NCI-H2081 treated with DMSO at 0.1 percent for 48 hours (cell line): ENCODE measurements at places on chromosomes 5 and 9.

- no peak for DNase-seq
Measured at GRCh38 chr9:19085295-19085694, 17.4 kb downstream of the HAUS6 start.

GRCh38 chr9:1201262-1201661 is 151.1 kb downstream of the DMRT2 start:
- DNase-seq, result no peak

DNA sequence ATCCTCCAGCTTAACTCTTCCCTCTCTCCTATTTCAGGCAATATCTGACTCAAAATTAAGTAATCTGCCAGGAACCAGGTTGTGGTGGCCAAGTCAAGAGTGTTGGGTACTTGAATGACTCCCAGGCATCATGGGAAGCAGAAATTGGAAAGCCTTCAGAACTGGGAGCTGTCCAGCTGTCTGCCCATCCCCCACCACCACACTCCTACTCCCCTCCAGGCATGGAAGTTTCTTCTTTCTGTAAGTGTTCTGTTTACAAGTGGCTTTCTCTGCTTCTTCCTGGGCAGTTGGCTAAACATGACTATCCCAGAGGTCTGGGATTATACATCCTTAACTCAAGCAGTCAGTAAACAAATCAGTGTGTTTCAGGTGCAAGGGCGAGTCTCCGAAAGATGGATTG is 14.6 kb upstream of the PBX3 start:
- DNase-seq, result no peak

- no peak for DNase-seq
Measured at GRCh38 chr5:8842971-8843551, 702.8 kb downstream of the SEMA5A start.

- DNase-seq, result no peak
Measured at GRCh38 chr5:55141945-55142690, 17.9 kb upstream of the GPX8 start.

DNA sequence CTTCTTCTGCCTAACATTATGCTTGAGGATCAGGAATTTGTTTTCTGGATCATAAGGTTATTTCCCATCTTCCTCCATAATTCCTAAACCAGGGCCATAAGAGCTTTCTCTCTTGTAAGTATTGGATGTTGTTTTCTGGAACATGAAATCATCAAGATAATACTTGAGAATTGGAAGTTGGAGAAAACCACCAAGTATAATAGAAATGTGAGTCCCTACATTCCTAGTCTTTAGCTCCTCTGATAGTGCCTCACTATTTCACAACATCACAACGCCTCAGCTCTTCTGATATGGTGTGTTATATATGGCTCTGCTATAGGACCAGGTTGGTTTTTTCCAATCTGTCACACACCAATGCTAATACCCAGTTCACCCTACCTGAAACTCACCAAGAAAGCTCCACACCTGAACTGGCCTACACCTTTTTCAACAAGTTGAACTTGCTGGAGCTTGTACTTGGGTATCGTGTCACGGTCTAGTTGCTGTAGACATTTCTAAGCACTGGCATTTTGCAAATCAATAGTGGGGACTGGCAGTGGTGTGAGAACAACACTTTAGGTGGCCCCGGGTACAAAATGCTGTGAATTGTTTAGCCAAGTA is 141.1 kb downstream of the ACTBL2 start:
- no peak for DNase-seq

DNA sequence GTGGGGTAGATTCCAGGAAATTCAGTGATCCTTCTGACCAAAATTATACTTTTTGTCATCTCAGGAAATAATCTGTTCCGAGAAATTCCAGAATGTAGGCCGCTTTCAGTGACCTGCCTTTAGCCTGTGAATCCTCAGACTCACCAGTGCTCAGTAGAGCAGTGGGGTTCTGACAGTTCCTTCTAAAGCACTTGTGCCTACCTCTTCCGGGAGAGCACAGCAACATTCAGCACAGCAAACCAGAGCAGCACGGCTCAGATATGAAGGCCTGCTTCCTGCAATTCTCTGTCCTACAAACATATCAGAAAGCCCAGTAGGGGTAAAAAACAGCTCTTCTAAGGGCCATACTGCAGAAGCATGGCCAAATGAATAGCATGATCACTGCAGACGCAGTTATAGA is 15.0 kb downstream of the FANCC start:
- no peak for DNase-seq

- no peak for DNase-seq
Measured at GRCh38 chr5:54470128-54470527, 14.6 kb downstream of the HSPB3 start.

- DNase-seq, result no peak
Measured at GRCh38 chr5:129930221-129930620, 26.0 kb downstream of the CHSY3 start.

DNA sequence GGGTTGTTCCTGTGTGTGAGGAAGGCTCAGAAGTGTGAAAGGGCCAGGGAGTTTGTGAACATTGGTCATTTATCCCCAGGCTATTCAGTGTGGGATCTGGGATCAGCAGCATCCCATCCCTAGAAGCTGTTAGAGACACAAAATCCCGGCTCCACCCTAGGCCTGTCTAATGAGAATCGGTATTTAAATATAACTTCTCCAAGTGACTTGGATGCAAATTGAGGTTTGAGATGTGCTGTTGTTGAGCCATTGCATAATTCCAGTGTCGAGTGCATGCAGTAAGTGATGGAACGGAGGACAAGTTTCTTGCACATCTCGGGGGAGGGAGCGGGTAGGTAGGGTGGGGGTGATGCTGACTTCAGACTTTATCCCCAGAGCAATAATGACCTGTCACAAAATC is 138.3 kb downstream of the FBXL7 start:
- no peak for DNase-seq

- no peak for DNase-seq
Measured at GRCh38 chr9:95189251-95190098, 128.0 kb downstream of the FANCC start.

GRCh38 chr9:68545033-68545705 is 4.5 kb upstream of the TMEM252 start:
- DNase-seq, result no peak

DNA sequence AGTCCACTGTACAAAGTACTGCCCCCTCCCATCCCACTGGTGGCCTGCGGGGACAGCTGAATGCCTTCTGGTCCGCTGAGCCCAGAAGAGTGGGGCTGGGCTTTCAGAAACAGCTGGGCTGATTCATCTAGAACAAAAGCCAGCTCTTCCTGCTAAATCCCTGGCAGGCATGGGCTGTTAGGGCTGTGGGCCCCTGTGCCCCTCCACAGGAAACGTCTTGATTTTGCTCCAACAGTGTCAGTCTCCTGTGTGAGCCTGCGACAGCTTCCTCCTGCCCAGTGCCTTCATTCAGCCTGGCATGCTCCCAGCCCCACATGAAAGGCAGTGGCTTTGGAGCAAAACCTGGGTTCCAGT is 6.9 kb upstream of the GSN start:
- DNase-seq, result no peak

DNA sequence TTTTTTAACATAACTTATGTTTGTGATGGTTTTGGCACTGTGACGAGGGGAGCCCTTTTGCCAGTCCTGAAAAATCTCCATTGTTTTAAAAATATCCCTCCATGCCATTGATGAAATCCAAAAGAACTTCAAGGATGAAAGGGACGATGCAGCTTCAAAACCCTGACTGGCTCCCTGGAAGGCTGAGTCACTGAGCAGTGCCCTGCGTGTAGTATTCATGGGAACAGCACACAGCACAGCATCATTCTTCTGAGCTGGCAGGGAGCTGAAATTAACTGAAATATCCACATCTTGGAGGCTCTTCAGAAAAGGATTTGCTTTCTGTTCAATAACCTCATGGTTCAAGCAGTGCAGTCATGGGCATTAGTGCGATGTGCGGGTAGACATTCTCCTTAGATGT is 29.7 kb downstream of the PDE4D start:
- DNase-seq, result no peak

DNA sequence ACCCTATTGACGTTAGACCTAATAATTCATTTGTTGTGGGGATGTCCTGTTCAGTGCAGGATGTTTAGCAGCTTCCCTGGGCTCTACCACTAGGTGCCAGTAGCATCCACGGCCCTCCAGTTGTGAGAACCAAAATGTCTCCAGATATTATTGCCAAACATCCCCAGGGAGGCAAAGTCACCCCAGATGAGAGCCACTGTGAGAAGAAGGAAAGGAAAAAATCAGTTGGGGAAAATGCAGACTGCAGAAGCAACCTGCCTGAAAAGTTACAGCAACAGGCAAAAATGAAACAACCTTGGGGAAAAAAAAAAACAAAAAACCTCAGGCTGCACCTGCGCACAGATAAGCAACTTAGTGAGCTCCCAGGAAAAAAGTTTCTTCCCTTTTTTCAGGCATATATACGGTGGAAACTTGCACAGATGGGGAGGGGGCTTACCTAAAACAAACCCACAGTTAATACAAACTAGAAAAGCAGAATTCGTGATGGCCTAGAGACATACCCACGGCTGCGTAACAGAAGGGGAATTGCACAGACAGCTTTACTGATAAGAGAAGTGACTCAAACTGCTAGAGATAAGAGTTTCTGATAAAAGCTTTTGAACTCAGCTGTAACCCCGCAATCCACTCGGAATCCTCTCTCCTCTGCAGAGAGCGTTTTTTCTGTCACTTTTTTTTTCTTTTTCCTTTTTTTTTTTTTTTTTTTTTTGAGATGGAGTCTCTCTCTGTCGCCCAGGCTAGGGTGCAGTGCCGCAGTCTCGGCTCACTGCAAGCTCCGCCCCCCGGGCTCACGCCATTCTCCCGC is 29.8 kb upstream of the FBP1 start:
- peak; percentile 15 for DNase-seq

DNA sequence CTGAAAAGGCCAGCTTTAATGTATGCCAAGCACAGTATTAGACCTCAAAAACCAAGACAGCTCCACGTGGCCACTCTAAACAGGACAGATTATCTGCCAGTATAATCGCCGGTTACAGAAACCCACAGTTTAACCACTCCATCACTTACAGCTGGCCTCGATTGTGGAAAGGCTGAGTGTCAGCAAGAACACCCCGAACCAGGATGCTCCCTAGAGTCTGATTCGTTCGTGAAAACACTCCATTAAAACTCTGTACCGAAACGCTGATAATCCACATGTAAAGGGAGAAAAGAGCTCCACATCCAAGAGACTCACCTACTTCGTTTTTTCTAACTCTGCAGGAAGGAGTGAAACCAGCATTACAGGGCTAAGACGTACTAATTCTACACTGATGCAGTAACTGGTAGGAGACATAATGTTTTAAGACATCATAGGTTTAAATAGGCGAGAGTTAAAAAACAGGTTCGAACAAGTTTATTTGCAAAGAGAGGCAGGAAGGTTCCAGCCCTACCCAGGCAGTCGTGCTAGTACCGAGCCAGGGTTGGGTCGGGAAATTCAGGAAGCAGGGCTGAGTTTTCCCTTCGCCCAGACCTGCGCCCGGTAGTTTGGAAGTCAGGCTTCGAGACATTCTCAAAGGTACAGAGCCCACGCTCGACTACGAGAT is 949 bp downstream of the SERINC5 start:
- DNase-seq, result no peak

GRCh38 chr5:61974680-61975079 is 331.3 kb upstream of the KIF2A start:
- no peak for DNase-seq

DNA sequence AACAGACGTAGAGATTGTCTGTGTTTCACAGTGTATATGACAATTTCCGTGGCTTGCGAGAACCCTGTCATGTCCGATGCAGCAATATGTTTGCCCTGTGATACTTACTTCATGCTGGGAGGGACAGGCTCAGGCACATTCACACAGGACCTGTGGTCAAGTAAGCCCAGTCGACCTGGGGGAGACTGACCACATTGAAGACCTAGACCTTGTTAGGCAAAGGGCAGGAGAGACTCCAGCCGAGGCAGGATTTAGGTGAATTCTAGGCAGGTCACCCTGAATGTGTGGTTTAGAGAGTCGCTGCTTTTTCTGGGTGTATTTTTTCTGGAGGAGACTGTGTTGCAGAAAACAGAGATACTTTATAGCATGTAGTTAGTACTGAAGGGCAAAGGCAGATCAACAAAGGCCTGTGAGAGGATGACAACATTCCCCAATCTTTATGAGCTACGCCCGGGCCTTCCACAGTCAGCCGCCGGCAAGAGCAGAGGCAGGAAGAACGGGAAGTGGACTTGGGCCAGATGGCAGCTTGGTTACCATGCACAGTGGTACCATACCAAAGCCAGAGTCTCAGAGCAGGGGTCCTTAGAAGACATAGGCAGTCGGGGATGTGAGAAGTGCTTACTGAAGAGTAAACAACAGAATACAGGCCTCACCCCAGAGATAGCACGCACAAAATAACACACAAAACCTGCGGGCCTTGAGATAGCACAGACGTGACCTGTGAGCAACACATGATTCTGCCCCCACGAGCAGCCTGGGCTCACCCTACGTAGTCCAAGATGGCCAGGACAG is 220.7 kb downstream of the CACNA1B start:
- no peak for DNase-seq

DNA sequence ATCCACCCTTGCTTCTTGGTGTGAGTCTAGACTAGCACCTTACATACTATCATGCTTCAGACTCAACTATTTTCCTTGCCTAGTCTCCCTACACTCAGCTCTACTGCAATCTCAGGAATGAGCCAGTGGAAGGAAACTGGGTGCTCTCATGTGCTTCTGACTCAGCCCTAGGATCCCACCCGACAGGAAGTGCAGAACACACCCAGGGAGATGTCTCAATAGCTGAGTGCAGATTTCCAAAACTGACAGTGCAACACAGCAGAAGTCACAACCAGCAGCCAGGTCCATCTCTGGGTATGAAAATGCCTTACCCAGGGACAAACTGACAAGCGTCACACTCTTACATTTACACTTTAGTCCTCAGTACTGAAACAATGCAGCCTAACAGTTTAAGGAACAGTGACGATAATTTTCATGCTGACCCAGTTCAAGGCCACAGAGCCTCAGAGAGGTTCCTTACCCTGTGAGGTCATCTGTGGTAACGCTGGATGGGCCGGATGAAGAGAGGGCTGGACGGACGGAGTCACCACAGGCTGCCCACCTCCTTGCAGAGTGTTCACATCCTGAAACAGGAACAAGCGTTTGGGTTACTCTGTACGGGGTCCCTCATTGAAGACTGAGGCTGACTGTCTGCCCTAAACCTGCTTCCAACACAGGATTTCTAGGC is 33.0 kb downstream of the FKBP15 start:
- DNase-seq, result no peak

GRCh38 chr9:19656704-19657103 is 132.1 kb downstream of the SLC24A2 start:
- DNase-seq, result no peak

GRCh38 chr5:91058575-91058974 is 324.5 kb downstream of the ARRDC3 start:
- no peak for DNase-seq

DNA sequence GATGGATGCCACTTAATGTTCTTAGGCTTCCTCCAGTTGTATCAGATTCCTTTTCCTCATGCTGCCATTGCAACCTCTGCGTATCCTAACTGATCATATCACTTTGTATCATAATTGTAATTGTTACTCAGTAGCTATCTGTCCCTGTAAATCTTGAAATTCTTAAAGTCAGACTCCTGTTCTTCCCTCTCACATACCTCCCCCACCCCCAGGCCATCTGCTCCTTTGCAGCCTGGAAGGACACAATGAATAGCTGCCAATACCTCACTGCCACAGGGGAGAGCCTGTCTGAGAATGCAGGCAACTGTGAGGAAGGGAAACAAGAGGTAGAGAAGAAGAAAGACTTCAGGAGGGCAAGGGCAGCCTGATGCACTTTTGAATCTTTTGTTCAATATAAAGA is 228.5 kb downstream of the ENC1 start:
- DNase-seq, result no peak

GRCh38 chr5:956941-957747 is 51.5 kb upstream of the NKD2 start:
- DNase-seq, result no peak
